ENCODE measurements at places on chromosomes 11 and 22.

DNA sequence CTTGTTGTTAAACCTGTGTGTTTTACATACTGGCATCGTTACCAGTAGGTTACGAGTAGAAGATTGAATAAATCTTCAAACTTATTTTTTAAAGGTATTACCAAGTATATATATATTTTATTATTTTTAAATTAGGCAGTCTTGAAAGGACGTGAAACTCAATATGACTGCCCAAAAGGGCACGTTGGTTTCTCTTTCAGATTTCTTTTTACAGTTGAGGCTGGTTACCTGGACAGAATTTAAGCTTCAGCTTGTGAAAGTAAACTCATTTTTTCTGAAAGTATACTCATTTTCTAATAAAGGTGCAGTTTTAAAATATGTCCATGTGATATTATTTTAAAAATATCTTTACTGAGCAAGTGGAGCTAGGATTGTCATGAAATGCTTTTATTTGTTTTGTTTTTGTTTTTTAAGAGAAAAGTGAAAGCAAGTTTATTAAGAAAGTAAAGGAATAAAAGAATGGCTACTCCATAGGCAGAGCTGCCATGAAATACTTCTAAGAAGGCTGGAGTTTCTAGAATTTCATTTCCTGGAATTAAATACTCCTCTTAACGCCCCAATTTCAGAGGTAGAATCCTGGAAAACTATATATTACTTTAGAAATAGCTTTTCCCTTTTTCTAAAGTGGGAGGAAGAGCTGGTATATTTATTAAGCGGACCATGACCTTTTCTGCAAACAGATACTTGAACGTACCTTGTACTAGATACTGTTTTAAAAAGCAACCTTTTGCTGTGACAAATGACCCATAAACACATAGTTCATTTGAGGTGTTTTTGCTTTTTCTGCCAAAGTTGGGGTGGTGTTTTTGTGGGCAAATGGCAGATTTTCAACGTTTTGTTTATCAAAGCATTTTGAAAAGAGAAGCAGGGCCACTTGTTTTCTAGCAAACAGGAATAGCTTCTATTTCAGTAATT is 1.9 kb downstream of the FBXO7 start:
- DNase-seq, result no peak

GRCh38 chr22:46525389-46526243 is 11.8 kb downstream of the CELSR1 start:
- DNase-seq, result no peak

GRCh38 chr11:27363576-27364117 is 632 bp upstream of the CCDC34 start:
- DNase-seq, result no peak

- no peak for DNase-seq
These were observed 24.9 kb downstream of the COMMD9 start for GRCh38 chr11:36264011-36264972.

DNA sequence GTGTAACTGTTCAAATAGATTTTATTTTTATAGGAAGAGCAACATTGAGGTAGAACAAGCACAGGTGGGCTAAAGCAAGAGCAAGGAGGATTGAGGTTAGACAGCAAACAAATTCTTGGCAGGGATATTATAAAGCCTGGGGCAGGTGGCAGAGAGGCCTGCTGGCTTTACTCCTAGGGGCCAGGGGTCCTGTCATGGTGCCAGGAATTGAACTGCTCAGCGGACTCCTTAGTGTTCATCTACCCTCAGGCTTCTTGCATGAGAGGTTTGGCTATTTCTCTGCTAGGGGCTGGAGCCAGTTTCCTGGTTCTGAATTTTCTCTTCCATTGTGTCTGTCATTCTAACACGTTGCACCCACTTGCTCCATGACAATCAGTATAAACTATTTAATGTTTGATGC is 217.2 kb upstream of the NCAM1 start:
- DNase-seq, result no peak

Data from H54 (cell line).